NCI-H774 (cell line): ENCODE measurements at places on chromosomes 5 and 9.

DNA sequence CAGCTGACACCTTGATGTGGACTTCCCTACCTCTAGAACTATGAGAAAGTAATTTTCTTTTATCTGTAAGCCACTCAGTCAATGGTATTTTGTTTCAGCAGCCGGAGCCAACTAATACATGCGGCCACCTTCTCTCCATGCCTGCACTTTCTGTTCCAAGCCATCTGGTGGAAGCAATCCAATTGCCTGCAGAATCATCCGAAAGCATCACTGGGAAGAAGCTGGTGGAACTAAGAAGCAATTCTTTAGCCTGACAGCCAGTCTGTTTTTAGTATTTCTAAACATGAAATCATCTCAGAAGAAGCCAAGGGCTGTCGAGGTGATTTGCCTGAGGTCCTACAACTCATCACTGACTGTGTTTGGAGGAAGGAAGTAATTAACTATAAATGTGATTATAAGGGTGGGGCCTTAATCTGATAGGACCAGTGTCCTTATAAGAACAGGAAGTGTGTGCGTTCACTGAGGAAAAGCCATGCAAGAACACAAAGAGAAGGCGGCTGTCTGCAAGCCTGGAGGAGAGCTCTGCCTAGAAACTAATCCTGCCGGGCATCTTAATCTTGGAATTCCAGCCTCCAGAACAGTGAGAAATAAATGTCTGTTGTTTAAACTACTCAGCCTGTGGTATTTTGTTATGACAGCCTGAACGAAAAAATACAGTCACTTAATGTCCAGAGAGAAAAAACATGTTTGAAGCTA lies 49.1 kb downstream of the NXNL2 start:
- DNase-seq: no peak

- DNase-seq: no peak
These were observed 188.7 kb upstream of the ITGA1 start for GRCh38 chr5:52598968-52599367.

DNA sequence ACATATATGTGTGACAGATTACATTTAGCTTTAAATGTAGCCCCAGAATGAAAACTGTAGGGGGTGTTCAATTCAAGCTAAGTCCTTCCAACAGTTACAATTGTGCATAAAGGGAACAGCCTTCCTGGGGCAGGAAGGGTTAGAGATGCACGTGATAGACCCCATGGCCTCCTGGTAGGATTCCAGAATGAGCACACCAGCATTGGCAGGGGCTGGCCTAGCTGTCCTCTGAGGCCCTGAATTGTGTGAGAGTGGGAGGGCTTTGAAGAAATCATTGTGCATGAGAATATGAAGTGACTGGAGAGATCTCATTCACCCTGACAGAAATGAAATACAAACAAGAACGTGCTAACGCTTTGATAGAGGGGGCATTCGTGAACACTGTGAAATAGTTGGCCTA lies 663.8 kb upstream of the KLF4 start:
- no peak for DNase-seq

DNA sequence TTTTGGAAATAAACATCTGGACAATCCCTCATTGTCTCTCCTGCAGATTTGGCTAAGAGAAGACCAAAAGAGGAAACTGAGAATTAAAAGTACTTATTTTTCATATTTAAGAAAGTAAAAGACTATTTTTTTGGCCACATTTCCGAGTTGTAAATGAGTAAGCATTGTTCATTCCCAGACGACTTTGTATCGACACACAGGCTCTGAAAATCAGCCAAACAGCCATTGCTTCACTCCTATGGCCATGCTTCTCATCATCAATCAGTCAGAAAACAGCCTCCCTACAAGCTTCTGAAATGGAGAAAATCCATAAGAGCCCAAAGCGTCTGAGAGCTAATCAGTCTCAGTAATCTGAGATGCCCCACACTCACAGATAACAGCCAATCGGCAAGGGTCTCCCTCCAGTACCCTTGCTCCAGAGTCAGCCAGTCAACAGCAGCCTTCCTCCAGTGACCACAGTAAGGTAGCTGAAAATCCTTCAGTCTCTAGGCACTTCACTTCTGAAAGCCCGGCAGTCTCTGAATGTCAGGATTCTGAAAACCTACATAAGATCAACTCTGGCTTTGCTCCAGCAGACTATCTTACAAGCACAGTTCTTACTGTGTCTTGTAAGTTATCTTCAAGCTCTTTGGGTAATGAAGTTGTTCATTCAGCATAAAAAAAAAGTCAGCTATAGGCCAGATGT lies 30.9 kb downstream of the CDO1 start:
- no peak for DNase-seq

DNA sequence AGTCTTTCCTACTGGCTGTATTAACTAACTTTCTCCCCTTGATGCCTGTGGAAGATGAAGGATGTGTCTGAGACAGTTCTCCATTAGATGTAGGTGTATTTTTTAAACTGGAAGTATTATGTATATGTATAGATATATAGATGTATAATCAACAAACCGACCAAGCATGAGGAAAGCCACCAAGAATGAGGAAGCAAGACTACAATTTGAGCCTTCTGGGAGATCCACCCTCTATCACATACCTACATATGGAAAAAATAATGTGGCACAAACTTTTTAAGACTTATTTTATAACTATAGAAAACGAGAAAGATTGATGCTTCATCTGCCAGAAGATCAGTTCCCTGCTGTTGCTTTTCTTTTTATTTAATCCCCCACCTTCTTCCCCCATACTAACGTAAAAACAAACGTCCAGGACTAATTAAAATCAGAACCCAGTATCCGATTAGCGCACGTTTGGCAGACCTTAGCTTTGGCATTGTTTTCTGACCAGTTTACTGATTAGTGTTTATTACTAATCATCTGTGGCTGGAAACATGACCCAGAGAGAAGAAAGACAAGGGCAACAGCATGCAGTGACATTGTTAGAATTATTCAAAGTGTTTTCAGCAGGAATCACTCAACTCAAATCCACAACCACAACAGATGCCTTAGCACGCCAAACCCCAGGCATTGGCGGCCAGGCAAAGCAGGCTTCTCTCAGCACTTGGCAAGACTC lies 490.2 kb downstream of the EBF1 start:
- DNase-seq: no peak

- peak; percentile 15 for DNase-seq
These were observed 3.4 kb downstream of the KIAA1958 start for GRCh38 chr9:112489876-112490666.

DNA sequence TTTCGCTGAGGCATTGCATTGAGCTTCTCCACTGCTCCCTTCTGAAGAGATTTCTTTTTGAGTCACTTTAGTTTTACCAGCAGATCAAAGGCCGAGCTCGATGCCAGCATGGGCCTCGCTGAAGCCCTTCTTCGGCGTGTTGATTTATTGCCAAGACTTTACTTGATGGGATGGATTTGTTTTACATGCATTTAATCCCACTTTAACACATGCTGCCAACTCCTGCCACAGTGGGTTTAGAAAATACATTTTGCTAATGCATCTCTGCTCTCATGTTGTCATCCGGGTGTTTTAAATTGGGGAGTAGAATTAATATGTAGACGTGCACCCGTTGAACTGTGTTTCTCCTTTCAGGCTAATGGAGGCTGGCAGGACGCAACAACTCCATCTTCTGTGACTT lies 218.3 kb downstream of the PBX3 start:
- DNase-seq: no peak

DNA sequence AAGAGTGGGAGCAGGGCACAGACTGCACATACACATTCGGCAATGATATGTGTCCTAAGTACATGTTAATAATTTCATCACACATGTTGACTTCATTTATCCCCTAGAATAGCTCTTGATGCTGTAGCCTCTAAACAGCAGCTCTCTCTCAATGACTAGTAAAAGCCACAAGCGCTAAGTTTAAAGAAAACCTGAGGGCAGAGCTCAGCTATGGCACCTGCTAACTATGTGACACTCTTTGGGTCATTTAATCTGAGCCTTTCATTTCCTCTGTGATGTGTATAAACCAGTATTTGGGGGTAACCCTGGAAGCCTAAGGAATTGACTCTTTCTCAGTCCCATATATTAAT lies 140.6 kb upstream of the MOCS2 start:
- no peak for DNase-seq

- no peak for DNase-seq
These were observed 7.3 kb downstream of the PCDH1 start for GRCh38 chr5:141870871-141871270.

- no peak for DNase-seq
These were observed 23.2 kb downstream of the CDK5RAP2 start for GRCh38 chr9:120556775-120557174.

DNA sequence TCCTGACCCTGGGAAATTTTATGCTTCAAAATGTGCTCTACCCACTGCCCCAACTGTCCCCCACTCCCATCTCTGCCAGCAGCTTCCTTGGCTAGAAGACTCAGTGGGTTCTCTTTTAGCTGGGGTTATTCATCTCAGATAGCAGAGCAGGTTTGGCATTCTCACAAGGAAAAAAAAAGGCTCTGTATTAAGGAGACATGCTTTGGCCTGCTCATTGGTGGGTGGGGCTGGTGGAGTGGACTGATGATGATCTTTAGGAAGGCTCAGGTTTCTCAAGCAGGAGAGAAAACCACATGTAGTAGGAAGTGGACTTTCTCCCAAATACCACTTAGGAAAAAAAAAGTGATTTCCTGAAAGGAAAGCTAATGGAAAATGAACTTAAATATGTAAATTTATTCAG lies 279.2 kb upstream of the ZNF462 start:
- DNase-seq: no peak

DNA sequence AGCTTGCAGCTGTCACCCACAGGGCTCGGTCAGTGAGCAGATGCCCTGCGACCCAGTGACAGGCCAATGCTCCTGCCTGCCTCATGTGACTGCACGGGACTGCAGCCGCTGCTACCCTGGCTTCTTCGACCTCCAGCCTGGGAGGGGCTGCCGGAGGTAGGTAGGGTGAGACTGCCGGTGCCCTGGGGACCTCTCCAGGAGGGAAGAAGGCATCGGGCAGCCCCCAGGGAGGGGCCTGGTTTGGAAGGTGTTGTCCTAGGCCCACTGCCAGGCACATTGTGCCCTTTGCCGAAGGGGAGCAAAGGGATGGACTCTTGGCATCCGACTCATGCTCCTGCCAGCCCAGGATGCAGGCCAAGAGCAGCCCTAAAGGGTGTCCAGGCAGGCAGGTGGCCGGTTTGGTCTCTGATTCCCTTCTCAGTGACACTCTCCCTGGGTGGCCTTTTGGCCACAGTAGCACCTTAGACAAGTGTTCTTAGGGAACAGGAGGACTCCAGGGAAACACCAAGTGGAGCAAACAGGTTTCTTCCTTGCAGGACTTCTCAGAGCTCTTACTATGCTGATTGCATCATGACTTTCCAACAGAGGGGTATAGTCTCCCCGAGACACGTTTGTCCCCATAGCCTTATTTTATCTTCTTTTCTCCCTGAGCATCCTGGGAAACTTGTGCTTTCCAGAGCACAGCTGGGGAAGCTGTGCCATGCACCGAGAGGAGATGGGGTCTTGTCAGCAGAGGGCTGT lies 28.1 kb upstream of the AIF1L start:
- DNase-seq: no peak

GRCh38 chr5:38595132-38595745 lies 38.8 kb upstream of the LIFR start:
- DNase-seq: no peak

GRCh38 chr5:167160388-167160787 lies 1131.1 kb upstream of the WWC1 start:
- no peak for DNase-seq
